ENCODE measurements at places on chromosomes 12 and 14. TPM values are rescaled to one million over a fixed set of nuclear protein-coding genes. Genes with fewer than 3 reads are reported as not detected.

DNA sequence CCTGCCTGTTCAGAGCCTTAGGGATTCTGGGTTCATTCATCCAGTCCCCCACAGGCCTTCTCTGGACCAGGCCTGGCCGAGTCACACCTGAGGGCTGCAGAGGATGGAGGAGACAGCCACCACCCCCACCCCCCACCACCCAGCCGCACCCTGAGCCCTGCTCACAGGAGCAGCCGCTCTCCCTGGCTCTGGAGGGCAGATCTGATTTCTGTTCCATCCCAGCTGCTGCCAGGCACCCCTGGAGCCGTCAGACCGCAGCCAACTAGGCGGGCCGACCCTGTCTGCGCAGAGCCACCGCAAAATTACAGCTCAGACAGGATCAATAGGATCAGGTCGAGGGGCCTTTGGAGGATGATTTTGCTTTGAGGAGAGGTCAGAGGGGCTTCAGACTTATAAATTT is 154.6 kb upstream of the MYL2 start:
- DNase-seq = no peak

GRCh38 chr12:46921048-46921763 is 95.4 kb upstream of the SLC38A4 start:
- no peak for DNase-seq

DNA sequence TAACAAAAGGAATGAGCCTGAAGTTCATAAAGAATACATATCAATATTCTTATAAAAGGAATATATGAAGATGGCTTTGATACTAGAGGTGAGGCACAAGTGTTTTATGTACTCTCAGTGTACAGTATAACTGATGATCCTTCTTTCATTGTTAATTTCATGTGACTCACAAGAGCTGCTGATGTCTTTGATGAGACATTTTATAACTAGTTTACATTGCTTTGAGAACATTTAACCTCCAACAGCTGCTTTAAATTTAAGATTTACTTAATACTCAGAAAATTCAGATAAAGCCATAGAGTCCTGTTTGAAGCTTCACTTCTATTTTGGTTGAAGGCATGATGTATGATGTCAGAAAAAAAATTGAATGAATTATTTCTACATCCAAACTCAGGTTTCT is 59.8 kb downstream of the WASHC4 start:
- no peak for DNase-seq

GRCh38 chr12:111409780-111410430 is 4.2 kb downstream of the SH2B3 start:
- DNase-seq = no peak

The ACOT4 gene
- 4.8 TPM for total RNA-seq

Measured in Peyer's patch (tissue), 4 donors.